ENCODE measurements at places on chromosomes 11 and 22.

GRCh38 chr11:14225666-14226065 lies 133.3 kb downstream of the RRAS2 start:
- DNase-seq = no peak

GRCh38 chr11:129694538-129694937 lies 121.1 kb upstream of the TMEM45B start:
- peak; percentile 51 for DNase-seq

- DNase-seq = no peak
Measured at GRCh38 chr11:102430158-102430836, 22.3 kb downstream of the TMEM123 start.

GRCh38 chr22:46001046-46001425 lies 24.1 kb upstream of the WNT7B start:
- no peak for DNase-seq

GRCh38 chr11:126989942-126990715 lies 10.4 kb downstream of the KIRREL3 start:
- DNase-seq = peak; percentile 59

DNA sequence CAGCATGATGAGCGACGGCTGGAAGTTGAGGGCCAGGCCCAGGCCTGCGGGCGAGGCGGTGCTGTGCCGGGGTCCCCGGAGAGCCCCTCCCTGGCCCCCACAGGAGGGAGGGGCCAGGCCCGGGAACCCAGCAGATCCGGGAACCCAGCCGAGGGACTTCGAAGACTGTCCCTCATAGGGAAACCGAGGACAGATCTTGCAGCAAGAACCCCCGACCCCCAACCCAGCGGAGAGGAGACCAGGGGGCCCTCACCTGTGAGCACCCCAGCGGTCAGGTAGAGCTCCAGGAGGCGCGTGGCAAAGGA lies 2.4 kb downstream of the SLC16A8 start:
- no peak for DNase-seq

GRCh38 chr22:17836992-17837742 lies 62.9 kb upstream of the BID start:
- no peak for DNase-seq

GRCh38 chr22:40302149-40302548 lies 44.2 kb upstream of the ADSL start:
- DNase-seq = no peak

- DNase-seq = no peak
Measured at GRCh38 chr11:77593883-77594282, 4.1 kb downstream of the AQP11 start.

DNA sequence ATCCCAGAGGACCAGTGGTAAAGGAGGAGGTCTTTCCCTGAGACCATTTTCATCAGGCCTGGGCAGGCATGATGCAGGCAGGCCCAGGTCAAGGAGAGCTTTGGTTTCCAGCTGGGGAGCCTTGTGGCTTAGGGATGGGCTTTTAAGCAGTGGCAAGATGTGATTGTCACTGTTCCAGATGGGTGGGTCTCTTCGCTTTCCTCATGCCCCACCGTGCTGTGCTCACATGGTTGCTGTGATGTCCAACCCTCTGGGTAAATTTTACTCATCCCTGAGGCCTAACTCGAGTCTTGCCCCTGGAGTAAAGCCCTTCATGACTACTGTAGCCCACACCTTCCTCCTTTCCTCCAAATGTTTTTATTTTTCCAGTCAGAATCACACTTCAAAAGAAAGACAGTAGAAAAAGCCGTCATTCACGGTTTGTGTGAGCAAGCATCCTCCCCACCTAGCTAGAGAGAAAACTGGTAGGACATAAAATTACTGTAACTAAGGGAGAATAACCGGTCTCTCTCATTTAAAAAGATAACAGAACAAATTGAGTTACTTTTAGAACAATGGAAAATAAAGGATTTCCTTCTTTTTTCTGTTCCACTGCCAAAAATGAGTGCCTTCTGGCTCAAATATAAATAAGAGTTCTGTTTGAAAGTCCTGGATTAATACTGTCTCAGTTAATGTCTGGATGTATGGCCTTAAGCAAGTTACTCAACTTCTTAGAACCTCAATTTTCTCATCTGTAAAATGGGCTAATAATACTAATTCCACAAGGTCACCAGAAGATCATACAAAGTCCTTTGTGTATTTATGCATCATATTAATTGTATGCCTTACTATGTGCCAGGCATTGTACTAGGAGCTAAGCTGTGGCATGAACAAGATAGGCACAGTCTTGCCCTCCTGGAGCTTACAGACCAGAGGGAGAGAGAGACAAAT lies 84.9 kb downstream of the ME3 start:
- no peak for DNase-seq

DNA sequence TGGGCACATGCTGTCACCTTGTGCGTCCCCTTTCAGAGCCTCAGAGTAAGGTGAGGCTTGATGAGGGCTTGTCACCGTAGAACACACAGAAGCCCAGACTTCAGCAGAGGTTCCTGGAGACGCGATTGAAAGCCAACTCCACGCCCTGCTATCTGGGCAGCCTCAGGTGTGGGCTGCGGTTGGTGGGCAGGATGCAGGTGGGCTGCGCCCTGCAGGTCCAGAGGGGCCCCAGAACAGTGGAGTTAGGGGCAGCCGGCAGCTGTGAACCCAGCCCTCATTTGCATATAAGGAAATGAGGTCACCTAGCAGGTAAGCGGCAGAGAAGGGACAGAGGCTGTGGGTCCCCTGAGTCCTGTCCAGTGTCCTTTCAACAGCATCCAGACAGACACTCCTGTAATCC lies 15.4 kb downstream of the PHLDA2 start:
- no peak for DNase-seq

GRCh38 chr11:131682373-131683015 lies 312.1 kb downstream of the NTM start:
- no peak for DNase-seq

DNA sequence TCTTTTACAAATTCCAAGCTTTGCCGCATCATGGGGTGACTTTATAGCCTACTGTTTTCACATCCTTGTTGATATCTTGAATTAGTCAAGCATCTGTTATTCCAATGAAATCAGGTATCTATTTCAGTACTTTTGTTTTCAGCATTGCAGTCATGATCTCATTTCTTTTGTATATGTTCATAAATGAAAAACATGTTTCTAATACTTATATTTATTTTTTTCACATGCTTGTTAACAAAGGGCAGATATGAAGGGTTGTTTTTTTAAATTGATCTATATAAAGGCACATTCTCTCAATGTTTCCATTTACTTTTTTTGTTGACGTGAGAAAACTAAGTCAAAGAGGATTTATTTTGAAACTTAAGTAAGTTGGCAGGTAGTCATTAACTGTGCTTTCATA lies 964.8 kb downstream of the JRKL start:
- DNase-seq = no peak

GRCh38 chr11:130202818-130203689 lies 43.5 kb downstream of the ST14 start:
- DNase-seq = peak; percentile 9

- DNase-seq = no peak
Measured at GRCh38 chr22:39852799-39853198, 40.8 kb downstream of the ENTHD1 start.

GRCh38 chr11:102346748-102347461 lies at the start of gene BIRC2:
TSS of gene BIRC2 (plus strand) at chr11:102347214. CDS start at chr11:102349855, 2,641 bp downstream.
- DNase-seq = peak; percentile 37

DNA sequence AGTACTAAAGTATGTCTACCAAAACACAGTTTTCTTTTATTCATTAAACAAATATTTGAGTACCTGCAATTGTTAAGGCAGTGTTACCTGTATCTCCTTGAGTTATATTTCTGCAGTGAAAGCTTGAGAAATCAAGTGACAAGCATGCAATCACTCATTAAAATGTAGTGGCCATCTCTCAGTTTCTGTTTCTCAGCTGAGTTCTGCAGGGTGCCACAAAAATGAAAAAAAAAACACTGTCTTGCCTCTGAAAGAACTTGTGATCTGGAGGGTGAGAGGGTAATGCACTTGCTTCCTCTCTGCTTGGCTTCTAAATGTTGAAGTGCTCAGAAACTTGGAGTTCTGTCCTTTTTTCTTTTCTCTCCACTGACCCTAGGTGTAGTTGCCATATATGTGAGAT lies 6.8 kb downstream of the QSER1 start:
- DNase-seq = no peak

GRCh38 chr22:35195821-35196220 lies 61.5 kb upstream of the HMGXB4 start:
- DNase-seq = no peak

DNA sequence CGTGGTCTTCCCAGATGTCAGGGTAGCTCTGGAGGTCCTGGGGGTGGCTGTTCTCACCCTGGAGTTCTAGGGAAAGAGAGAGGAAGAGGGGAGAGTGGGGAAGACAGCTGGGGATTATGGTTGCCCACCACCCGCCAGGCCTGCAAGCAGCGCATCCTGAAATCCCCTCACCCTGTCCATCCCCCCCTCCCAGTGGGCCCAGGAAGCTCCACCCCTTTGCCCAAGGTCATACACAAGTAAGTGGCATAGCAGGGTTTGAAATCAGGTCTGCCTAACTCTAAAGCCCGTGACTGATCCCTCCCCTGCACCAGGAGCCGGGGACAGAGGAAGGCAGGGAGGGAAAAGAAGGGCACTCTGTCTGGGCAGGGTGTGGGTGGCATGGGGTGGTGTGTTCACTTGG lies 105.3 kb downstream of the NECTIN1 start:
- no peak for DNase-seq

DNA sequence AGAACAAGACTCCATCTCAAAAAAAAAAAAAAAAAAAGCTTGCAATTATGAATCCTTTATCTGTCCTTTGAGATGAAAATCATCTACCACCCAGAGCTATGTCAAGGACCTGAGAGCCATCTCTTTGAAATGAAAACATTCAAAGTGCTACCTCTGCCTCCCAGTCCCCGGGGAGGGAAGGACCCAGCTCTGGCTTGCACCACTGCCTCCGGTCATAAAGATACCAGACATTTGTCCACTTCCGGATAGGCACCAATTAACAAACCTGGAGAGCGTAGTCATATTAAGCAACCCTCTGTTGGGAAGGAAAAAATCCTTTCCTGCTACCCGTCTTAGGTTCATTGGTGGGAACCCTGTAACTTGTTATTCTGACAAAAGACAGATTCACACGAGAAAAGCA lies 98.6 kb downstream of the ARHGAP8 start:
- no peak for DNase-seq

DNA sequence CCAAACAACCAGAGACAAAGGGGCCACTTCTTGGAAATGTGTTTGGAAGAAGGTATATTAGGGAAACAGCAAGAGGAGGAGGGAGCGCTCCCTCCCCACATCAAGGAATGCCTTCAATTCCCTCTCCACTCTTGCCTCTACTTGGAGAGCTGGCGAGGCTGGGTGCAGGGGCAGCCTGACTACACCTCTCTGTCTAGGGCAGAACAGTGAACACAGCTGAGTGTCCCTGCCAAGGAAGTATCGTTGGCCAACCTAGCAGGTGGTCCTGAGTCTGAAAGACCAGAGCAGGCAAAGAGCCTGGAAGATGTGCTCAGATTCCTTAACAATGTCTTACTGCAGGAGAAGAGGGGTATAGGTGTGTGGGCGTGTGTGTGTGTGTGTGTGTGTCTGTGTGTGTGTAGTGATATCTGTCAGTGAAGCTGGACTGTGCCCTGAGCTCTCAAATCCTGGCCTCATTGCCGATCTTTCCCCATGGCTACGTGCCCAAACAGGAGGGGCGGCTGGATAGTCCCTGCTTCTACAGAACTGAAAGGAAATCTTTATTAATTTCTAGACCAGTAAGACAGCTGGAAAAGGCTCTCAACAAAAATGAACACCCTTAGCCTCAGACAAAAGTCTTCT lies 46.8 kb downstream of the PAMR1 start:
- DNase-seq = no peak

- no peak for DNase-seq
Measured at GRCh38 chr11:92964471-92964870, 5.0 kb upstream of the MTNR1B start.

- no peak for DNase-seq
Measured at GRCh38 chr22:23388517-23388890, 191.6 kb downstream of the IGLL1 start.

DNA sequence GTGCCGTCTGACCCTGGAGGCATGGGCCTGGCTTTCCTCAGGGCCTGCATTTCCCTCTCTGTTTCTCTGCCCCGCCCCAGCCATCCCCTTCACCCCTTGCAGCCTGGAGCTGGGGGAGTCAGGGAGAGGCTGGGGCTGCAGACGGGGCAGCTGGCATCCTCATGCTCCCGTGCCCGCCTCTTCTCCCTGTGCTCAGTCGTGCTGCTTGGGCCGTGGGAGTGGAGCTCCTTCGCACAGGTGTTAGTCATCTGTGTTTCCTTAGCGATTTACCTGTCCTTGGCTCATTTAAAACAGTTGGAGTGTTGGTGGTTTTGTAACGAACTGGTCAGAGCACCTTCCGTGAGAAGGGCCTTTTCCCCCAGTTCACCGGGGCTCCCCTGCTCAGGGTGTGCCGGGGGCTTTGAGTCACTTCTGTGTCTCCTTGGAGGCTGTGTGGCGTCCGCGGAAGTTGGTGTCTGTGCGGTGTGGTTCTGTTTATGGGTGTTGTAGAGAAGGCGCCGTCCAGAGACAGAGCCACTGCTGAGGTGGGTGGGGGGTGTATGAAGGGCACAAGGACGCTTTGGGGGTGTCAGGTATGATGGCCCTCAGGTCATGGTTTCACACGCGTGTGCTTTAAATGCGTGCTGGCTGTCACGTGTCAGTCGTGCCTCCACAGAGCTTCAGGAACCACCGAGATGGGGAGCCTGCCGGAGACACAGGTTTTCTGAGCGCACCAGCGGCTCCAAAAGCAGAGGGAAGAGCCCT lies 19.5 kb downstream of the BRSK2 start:
- DNase-seq = peak; percentile 39

- DNase-seq = peak; percentile 84
Measured at GRCh38 chr22:49632199-49633009, 195.3 kb downstream of the BRD1 start.

DNA sequence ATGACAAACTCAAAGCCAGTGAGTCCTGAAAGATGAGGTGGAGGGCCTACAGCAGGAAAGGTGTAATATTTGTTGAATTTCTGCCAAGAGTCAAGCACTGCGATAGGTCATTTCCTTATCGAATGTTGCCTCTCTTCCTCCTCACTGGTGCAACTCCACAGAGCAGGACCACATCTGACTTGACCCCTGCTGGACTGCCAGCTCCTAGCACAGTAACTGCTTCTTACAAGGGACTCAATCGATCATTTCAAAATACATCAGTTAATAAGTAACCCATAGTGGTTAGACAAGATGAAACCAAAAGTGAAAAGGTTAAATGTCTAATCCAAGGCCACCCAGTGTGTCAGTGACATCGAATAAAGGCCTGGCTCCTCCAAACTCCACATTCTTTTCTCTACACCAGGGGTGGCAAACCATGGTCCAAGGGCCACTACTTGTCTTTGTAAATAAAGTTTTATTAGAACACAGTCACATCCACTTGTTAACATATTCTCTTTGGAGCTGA lies 98.5 kb upstream of the CSNK2A3 start:
- DNase-seq = no peak
